ENCODE measurements at places on chromosomes 16 and 17.

GRCh38 chr16:78269256-78269655 is 169.8 kb downstream of the WWOX start:
- no peak for DNase-seq

DNA sequence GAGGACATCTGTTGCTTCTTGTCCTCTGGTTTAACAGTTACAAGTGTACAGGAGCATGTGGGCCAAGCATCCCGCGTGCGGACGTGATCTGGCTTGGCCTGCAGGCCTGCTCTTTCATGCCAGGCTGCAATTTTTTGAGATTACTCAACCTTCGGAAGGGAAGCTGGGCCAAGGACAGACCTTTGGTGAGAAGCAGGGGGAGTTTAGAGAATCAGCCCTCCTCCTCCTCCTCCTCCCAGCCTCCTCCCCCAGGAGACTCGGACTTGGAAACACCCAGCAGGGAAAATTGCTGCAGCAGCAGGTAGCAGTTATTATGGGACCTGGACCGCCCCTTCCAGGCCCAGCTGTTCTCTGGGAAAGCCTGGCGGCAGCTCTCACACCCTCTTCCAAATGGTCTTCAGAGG is 5.1 kb upstream of the KLHL36 start:
- DNase-seq, result no peak

GRCh38 chr17:66085221-66085620 is 106.7 kb downstream of the CEP112 start:
- no peak for DNase-seq

DNA sequence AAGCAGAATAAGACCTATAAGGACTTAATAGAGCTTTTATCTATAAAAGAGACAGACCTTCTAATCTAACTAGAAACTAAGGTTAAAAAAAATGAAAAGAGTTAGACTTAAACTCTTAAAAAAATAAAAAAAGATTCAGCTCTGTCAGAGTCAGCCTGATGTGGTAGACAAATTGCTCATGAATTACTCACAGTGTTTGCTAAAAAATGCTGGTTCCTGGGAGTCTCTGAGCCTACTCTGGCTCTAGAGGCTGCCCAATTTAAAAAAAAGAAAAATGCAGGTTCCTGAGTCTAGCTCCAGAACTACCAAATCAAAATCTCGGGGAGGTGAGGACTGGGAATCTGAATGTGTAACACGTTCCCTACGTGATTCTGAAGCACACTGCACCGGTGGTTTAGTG is 18.1 kb downstream of the SOST start:
- DNase-seq, result no peak

- peak; percentile 25 for DNase-seq
These were observed 918.1 kb upstream of the CDH8 start for GRCh38 chr16:62954144-62955032.

DNA sequence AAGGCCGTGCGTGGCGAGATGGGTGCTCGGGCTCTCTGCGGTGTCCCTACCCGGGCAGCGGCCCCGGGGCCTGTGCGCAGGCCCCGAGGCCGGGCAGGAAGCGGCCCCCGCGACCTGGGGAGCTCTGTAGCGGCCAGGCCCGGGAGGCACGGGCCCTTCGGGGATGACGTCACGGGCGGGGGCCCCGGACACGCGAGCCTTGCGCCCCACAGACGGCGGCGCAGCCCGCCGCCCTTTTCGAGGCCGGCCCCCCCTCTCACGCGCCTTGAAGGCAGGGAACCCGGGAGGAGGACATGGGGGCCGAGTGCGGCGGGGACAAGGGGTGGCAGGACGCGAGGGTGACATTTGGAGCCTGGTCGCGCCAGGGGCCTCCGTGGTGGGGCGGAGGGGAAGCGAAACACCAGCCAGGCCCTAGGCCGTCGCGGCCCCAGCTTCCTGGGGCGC is 1.1 kb downstream of the RAI1 start:
- no peak for DNase-seq

- DNase-seq, result no peak
These were observed 457.7 kb upstream of the MAF start for GRCh38 chr16:80058214-80058613.

- no peak for DNase-seq
These were observed 7.6 kb downstream of the CDH16 start for GRCh38 chr16:66911112-66911511.

- DNase-seq, result no peak
These were observed 817 bp downstream of the ITGB4 start for GRCh38 chr17:75722076-75722475.

DNA sequence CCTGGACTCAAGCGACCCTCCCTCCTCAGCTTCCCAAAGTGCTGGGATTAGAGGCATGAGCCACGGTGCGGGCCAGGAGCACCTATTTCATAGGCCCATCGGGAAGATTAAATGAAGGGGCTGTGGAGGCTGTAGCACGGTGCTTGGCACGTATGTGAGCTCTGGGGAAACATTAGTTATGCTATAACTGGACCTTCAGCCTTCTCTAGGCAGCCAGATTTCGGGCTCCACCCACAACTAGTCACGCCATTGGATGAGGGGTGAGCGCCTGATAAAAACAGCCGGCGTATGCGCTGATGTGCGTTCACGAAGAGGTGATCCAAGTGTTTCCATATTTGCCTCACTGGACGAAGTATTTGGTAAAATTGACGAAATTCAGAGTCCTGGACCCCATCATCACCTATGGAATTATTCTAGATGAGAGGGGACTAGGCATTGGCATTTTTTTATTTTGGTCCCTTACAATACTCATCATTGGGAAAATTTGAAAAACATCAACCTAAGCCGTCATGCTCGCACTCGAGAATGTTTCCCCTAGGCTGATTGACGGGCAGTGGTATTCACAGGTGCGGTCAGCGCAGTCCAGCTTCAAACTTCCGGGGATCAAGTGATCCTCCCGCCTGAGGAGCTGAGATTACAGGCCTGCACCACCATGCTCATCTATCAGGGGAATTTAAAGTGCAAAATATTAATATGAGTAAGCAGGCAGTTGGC is 1.8 kb upstream of the ANKRD11 start:
- no peak for DNase-seq

DNA sequence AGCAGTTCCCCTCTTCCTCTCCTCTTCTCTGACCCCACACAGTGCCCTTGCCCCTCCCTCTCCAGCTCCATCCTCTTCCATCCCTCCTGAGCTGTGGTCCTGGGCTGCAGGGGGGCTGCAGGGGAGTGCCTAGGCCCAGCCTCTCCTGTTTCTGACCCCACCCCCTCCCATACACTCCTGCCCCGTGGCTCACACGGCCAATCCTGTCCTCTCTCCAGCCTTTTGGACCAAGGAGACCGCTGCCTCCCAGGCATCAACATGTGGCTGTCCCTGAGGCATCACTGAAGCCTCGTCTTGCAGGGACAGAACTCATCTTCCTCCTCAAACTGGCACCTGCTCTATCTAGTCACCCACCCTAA is 6.7 kb downstream of the CLUH start:
- DNase-seq, result no peak

DNA sequence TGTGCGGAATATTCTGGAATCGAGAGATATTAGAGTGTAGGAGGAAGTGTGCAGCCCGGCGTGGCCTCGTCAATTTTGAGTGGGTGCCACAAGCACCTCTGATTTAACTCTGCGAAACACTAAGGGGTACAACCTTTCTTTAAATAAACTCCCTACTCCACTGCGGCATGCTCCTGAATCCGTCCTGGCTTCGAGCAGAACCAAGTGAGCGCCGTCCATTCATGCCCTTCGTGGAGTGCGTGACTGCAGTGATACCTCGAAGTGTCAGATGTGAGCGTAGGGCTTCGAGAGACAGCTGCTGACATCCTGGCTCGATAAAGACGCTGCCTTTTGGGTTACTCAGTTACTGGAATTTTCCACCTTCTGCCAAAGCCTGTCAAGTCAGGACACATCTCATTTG is 128.8 kb downstream of the FOXL1 start:
- no peak for DNase-seq

DNA sequence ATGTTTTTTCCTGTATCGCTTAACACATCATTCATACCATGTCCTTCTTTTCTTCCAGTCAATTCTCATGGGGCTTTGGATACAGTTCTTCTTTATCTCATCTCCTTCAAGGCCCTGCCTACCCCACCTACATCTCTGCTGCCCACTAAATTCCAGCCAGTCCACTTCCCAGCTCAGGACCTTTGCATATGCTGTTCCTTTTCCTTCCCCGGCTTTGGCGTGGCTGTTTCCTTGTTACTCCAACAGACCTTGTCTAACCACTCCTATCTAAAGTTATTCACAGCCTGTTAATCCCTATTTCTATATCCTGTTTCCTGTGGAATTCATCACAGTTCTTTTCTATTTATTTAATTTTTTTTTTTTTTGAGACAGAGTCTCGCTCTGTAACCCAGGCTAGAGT is 6.6 kb upstream of the STAT3 start:
- DNase-seq, result no peak

DNA sequence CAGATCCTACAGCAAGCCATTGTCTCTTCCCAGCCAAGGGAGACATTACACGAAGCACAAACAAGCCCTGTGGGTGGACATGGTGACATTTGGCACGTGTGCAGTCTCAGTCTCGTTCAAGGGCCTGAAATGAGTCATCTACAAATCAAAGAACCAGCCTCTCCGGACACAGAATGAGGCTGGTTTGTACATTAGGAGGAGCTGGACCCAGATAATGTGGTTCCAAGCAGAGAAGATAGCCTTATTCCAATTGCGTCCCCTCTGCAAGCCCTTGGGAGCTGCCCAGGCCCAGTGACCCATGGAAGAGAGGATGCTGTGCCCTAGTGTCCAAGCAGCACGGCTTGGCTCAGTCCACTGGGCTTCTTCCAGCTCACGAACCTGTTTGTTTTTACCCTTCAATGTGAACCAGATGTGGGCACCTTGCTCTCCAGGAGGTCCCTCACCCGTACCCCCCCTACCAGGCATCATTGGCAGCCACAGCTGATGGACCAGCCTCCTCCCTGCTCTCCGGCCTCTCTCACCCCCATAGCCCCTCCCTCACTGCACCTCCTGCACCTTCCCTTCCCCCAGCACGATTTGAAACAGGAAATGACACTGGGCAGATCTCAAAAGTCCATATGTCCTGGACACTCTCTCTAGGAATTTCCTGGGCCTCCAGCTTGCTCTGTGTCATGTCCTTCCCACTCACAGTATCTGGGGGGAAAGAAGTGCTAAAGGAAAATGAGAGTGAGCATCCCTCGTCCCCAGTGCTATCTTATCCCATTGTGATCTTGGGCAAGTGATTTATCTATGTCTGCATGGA is 26.2 kb downstream of the KPNA2 start:
- no peak for DNase-seq

DNA sequence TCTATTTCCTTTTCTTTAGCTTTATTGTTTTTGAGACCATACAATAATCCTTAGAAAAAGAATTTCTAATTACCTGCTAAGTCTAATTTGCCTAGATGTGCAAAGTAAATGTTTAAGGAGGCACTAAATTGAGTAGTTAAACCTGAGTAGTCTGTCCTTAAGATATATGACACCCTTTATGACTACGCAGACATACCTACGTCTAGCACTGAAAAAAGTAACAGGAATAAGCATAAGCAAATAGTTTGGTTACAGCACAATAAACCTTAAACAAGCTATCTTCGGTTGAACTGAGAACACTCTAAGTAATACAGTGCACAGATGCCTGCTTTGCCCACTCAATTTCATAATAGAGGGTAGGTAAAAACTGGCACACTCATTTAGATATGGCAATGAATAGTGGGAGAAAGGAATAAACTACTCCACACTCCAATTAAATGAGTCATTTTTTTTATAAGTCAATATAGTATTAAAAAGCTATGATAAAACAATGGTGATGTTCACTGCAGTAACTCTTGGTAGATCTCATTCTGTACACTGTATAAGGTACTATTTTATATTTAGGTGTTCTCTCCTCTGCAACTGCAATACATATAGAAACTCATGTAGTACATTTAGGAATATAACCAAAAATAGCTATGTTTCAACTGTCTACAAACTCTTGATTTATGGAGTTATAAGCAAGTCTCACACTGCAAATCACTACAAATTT is 19.7 kb upstream of the INTS2 start:
- DNase-seq, result no peak

DNA sequence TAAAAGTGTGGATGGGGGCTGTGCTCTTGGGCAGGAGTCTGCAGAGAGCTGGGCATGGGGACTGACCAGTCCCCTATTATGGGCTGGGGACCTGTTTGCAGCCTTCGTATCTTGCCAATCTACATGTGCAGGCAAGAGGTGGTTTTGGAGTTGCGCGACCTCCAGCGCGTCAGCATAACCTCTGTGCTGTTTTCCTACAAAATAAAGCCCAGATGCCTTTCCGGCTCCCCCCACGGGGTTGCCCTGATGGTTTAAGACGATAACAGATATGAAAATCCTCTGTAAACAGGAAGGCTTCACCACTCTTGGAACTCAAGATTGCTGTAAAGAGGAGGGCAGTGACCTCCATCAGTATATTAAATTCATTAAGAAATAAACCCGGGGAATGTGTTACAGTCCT is 16.5 kb upstream of the SPPL2C start:
- DNase-seq, result no peak

DNA sequence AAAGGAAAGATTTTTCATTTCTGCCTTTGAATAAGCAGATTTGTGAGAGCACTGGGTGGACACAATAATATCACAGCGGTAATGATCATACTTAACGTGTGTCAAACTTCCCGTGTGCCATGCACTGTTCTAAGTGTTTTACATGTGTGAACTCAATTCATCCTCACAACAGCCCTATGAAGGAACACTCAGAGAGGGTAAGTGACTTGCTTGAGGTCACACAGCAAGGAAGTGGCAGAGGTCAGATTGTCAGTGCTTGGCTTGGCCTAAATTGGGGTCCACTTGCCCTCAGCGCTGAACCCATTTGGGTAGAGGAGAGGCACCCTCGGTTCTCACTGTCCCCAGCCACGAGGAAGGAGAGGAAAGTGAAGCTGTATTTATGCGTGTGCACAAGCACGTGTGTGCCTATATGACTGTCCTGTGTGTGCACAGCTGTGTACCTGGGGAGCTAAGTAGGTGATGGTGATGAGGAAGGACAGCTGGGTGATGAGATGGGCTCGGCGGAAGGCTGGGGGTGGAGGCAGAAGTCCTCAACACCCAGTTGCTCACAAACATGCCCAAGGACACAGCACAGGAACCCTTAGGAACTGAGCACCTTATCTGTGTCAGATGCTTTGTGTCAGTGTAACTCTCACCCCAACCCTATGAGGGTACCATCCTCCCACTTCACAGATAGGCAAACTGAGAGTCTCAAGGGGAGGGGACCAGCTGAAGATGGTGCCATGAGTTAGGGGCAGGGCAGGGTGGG is 9.8 kb upstream of the ADGRG3 start:
- DNase-seq, result no peak
